ENCODE measurements at places on chromosomes 7 and 10.
A peak's percentile ranks its signal among the peaks of the same experiment; 100 is the strongest.

DNA sequence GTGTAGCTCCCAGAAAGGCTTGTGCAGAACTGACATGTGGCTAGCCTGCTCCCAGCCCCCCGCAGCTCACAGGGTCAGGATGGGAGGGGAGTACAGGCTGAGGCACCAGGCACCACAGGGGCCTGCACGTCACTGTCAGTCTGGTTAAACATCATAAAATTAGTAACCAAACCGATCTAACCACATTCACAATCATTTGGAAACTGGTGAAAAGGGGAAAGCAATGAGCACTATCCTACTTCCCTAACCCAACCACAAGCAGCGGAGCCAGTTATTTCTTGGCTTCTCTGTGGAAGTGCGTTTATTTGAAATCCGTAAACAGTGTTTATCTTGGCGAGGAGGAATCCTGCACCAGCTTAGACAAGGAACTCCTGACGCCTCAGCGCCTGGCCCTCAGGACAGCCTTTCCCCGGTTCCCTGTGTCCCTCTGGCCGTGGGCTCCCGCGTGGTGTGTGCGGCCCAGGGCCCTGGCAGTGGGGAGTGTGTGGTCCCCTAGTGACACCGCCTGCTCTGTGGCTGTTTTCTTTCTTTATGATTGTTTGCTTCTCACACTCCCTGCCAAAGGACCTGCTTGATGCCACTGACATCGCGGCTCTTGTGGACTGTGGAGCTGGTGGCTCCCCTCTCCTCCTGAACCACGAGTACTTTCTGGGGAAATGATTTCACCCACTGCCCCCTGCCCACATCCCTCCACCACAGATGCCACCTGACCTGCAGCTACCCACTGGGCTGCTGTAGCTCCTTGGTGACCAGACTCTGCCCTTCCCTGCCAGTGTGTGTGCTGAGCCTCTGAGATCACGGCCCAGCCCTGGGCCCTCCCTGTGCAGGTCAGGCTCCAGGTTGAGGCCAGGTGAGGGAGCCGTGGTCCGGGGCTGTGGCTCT lies 38.0 kb downstream of the INPP5A start:
- no peak for DNase-seq

GRCh38 chr7:14924398-14924797 lies 21.8 kb upstream of the DGKB start:
- no peak for DNase-seq

- DNase-seq, result no peak
Measured at GRCh38 chr7:14288701-14289100, 299.2 kb upstream of the ETV1 start.

- no peak for DNase-seq
Measured at GRCh38 chr7:110317541-110318265, 773.2 kb upstream of the LRRN3 start.

DNA sequence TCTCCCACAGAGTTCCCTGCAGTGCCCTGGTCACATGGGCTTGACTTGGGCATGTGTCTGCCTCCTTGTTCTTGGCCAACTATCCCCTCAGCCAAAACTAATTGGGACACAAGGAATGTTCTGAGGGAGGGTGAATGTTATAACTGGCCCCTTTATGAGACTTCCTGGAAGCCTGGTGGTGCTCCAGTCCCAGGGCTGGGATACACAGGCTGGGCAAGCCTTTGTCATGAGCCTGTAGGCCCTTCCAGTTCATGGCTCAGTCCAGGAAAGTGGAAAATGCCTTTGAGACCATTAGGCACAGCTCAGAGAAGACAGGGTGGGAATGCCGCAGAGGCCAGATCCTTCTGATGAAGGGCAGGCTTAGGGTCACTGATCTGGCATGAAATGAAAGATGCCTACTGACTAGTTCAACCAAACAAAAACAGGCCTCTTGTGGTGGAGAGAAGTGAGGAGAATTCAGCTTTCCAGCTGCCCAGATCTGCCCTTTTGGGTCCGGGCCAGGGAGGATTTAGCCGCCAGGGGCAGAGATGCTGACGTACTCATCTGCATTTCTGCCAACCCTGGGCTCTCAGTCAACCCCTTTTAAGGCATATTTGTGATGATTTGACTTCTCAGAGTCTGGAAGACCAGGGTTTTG lies 961.5 kb downstream of the KCNMA1 start:
- DNase-seq, result peak; percentile 41

DNA sequence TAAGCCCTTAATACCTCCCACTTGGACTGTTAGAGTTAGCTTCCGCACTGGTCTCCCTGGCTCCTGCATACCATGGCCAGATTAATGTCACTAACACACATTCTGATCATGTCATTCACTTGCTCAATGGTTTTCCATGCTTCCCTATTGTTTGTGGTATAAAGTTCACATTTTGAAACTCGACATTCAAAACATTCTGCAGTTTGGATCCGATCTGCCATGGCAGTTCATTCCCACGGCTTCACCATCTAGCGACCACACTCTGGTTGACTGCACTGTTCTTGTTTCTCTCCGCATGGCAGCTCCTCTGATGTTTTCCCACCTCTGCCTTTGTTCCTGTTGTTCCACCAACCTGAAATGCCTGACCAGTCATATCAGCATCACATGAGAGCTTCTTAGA lies 87.4 kb upstream of the WAC start:
- no peak for DNase-seq

DNA sequence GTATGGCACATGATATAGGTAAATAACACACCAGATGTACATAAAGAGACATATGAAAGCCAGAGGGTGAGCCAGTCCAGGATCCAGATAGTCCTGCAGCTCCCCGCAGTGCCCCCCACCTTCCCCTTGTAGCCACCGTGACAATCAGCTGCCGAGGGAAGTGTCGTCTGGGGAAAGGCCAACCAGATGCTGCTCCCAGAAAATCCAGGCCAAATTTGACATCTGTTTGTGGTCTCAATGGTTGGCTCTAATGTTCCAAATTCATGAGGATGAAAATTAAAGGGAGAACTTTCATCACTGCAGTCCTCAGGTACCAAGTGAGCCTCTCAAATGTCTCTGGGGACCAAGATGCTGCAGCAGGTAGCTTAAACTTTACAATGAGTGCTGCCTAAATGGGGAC lies 210.3 kb downstream of the PTEN start:
- DNase-seq, result no peak

DNA sequence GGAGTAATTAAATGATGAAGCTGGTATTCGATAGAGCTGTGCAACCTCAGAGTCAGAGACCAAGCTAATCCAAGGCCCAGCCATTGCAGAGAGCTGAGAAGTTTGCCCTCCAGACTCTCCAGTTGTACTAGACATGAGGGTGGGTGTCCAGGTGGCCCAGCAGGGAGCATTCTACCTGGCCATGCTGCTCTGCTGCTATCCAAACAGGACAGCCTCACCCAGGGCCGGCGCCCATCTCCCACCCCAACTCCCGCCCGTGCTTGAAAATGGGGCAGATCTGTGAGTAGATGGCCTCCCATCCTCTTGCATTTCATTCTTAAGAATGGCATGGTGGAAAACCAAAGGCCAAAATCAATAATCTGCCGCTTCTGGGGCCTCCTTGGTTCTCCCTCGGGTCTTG lies 124.2 kb downstream of the TCERG1L start:
- DNase-seq, result no peak

DNA sequence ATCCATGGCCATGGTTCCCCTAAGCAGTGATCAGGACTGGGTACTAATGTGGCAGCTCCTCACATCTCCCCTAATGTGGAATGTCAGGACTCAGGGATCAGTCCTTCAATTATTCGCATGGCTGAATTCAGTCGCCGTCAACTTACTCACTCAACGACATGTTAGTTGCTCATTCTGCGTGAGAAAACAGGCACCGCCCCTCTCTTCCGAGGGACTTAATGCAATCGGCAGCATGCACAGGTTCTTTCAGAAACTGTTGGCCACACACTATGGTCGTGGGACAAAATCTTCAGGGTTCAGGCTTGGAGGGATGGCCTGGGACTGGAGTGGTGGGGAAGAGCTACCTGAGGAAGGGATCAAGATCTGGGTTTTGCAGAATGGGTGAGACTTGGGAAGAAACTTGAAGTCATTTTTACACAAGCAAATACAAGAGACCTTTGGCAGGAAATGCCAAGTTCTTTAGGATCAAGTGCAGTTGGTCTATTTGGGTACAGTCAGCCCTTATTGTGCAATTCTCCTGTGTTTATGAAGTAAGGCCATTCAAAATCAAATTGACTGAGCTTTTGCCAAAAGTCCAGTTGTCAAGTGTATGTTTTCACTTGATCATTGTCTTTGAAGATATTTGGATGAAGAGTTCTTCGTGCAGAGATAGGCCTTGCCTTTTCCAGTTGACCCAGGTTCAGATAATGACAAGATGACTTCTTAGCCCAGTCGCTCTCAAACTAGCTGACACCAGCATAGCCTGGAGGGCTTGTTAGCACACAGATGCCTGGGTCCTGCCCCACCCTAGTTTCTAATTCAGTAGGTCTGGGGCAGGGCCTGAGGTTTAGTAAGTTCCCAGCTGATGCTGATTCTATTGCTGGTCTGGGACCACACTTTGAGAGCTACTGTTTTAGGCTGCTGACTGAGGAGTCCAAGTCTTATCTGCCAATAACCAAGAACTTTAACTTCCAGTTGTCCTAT lies 48.5 kb downstream of the LRRC18 start:
- DNase-seq, result no peak

GRCh38 chr10:90229486-90229885 lies 528.1 kb downstream of the KIF20B start:
- DNase-seq, result no peak

- DNase-seq, result no peak
Measured at GRCh38 chr7:70881167-70881847, 250.6 kb upstream of the GALNT17 start.

DNA sequence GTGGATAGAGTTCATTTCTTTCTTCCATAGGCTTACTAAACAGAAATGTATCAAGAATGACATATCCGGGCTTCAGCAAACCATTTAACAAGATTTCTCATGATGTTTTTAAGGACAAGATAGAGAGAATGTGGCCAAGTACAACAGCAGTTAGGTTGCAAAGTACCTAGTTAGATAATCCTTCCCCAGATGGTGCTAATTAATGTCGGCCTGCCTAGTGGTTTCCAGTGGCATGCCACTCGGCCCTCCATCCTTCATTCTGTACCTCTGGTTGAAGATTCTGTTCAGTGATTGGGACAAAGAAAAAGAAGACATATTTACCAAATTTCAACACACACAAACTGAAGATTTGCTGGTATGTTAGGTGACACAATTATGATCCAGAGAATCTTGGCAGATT lies 212.1 kb downstream of the MACC1 start:
- DNase-seq, result no peak

GRCh38 chr7:101066141-101066832 lies 19.0 kb upstream of the TRIM56 start:
- peak; percentile 44 for DNase-seq

DNA sequence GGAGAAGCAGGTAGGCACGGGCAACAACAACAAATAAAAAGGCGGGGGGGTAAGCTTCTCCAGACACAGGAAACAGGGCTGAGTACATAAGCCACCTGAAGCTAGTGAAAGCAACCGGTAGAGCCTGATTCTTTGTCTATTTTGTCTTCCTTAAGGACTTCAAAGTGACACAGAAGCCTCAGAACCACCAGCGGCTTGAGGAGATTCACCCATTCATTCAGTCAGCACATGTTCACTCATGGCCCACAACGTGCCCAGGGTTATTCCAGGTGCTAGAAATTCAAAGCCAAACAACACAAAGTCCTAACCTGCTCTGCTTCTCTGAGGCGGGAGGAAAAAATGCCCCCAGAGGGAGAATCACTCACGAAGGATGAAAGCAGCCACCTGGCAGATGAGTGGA lies 69.3 kb upstream of the C7orf33 start:
- no peak for DNase-seq

DNA sequence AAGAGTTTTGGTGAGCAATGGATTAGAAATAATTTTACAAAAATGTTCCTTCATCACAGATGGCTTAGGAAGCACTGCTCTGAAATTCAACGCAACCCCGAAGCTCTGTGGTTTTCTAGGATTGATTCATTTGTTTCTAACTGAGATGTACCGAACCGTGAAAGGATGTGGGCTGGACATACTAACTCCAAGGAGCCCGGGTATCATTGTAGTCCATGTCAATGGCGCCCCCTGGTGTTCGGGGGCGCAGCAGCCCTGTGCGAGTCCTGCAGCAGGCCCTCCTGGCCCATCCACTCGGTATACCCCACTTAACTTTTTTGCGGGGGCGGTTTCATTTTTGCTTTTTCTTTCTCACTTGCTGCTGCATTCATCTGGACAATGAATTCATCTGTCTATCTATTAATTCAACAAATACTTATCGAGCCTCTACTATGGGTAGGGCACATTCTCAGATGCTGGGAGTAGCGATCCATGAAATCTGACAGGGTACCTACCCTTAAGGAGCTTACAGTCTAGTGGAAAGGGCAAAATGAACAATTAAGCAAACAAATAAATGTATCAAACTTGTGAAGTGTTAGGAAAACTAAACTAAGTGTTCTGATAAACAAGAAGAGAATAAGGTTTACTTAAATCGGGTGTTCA lies 25.2 kb upstream of the ITPRID1 start:
- peak; percentile 6 for DNase-seq

- no peak for DNase-seq
Measured at GRCh38 chr10:124072106-124072505, 21.3 kb downstream of the CHST15 start.

- no peak for DNase-seq
Measured at GRCh38 chr7:82183634-82184033, 259.9 kb downstream of the CACNA2D1 start.

DNA sequence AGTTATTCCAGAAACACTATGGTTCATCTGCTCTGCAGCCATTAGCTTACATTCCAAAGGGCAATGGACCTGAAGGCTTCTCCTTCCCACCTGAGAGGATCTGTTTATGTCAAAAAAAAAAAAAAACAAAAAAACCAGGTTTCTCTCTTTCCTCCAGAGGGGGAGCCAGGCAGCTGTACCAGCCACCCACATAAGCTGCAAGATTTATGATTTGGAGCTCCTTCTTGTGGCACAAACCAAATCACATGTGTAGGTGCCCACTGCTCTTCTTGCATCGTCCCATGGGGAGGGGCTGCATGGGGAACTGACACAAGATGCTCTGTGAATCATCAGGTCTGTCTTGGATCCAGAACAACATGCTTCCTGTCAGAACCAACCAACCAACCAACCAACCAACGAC lies 231.6 kb upstream of the IGFBP3 start:
- no peak for DNase-seq

GRCh38 chr7:88480896-88481295 lies 174.2 kb upstream of the STEAP4 start:
- DNase-seq, result no peak

DNA sequence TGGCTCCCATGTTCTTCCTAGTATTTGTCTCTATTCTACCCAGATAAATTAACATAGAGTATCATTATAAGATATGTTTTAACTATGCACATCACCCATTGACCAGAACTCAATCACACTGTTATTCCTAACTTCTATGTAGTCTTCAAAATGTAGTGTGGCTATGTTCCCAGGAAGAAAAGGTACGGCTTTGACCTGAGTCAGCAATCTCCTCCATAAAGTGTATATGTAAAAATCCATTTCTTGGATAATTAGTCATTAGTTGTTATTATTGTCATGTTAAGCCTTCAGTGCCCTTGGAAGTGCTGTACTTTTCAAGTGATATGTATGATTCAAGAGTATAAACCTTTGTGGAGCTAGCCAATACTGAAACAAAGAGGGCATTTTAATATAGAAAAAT lies 444.0 kb upstream of the ZWINT start:
- DNase-seq, result no peak

- no peak for DNase-seq
Measured at GRCh38 chr10:78964274-78964951, 104.4 kb upstream of the ZMIZ1 start.
